ENCODE measurements at places on chromosomes 12 and 14.

- DNase-seq: no peak
Measured at GRCh38 chr12:108849660-108850059, 7.7 kb downstream of the SSH1 start.

- no peak for DNase-seq
Measured at GRCh38 chr14:20775043-20775442, 6.0 kb upstream of the RNASE6 start.

DNA sequence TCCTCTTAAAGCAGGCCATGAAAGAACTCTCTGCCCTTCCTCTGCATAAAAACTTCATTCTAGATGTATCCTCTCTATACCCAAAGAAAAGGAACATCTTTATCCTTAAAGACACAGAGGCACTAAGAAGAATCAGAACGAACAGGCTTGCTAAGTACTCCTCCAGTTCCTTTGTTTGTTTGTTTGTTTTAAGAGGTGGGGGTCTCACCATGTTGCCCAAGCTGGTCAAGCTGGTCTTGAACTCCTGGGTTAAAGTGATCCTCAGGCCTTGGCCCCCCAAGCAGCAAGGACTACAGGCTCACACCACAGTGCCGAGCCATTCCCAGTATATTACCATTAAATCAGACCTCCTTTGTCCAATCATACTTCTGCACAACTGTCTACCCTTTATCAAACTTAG lies 14.0 kb downstream of the GDF3 start:
- no peak for DNase-seq

DNA sequence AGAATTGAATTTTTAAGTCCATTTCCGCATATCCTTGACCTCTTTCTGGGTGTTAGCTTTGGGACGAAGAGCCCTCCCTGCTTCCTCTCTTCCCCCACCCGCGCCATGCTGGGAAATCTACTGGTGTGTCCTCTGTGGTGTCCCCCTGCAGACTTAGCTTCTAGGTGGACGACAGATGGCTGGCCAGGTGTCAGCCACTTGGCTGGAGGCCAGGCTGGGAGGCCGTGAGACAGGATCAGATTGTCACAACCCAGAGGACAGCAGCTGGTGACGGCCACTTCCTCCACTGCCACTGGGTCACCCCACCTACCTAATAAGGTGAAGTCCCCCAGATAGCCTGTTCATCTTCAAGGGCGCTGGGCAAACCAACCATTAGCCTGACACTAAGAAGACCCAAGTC lies 13.3 kb upstream of the DTX1 start:
- no peak for DNase-seq

GRCh38 chr12:12804011-12804410 lies 9.1 kb upstream of the DDX47 start:
- no peak for DNase-seq

DNA sequence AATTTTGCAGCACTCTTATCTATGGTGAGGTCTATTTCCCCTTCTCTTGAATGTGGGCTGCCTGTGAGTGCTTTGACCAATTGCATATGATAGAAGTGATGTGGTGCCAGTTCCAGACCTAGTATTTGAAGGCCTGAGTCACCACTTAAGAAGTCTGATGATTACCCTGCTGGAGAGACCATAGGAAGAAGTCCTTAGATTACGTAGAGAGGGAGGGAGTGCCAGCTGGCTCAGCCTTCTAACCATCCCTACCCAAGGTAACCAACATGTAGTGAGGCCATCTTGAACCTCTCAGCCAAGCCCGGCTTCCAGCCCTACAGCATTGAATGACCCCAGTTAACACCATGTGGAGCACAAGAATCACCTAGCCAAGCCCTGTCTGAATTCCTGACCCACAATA lies 166.9 kb downstream of the NELL2 start:
- DNase-seq: no peak

DNA sequence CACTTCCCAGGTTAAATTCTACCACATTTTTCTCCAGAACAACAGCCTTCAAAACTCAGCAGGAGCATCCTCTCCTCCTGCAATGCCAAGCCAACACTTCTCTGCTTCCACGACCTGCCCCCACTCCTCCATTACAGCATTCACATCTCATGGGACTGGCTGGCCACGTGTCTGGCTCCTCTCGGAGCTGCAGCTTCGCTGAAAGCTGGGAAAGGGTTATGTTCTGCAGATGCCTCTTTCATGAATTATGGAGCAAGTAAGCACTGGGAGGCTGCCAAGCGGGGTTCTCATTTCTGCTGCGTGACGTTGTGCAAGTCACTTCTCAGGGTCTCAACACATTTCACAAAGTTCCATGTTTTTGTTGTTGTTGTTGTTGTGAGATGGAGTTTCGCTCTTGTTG lies 142.2 kb upstream of the RFLNA start:
- DNase-seq: no peak

DNA sequence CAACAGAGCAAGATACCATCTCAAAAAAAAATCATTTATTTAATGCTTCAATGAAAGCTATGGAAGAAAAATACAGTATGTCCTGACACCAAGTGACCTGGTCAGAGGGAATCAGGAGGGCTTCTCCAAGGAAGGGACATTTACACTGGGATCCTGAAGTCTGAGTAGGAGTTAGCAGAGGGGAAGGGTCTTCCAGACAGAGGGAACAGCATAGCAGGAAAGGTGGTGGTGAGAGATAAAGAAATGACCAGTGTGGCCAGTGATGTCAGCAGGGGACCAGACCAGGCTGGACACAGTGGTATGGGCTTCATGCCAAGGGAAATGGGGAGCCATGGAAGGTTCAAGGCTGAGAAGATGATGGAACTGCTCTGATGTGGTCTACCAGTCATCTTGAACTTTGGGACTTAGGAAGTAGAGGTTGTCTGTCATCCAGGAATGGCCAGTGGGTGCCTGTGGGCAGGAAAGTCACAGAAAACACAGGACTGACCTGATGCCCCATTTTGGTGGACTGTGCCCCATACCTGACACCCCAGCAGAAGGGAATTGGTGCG lies 7.8 kb upstream of the TCHP start:
- DNase-seq: no peak

GRCh38 chr12:22014783-22015144 lies 31.3 kb upstream of the CMAS start:
- DNase-seq: no peak

DNA sequence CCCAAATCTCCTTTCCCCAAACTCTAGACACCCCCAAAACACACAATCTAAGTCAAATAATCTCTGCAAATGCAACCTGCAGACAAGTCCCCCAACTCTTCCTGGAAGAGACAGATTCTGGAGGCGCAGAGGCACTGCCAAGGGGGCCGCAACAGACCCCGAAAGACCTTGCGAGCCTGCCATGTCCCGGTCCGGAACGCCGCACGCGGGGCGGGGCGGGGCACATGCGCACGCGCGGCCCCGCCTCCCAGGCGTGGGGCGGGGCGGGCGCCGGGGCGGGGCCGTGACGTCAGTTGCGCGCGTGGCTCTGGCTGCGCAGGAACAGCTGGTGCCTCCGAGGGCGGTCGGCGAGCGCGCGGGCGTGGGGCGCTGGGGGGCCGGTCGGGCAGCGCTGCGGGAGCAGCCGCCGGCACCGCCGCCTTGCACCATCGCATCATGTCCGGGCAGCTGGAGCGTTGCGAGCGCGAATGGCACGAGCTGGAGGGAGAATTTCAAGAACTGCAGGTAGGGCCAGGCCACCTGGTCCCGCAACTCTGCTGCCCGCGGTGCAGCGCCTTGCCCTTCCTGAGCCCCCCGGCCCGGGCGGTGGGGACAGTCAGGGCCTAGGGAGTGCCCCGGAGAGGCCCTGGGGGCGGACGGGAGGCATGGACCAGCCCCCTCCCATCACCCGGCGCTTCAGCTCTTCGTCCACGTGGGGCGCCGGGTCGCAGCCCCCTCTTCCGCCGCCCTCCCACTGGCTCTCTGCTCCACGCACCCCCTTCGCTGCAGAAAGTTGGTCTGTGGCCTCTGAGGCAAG lies at the start of gene TMEM120B:
TSS of gene TMEM120B (plus strand) at position 292 of the 796 bp plus-strand sequence. CDS start at position 436, 144 bp downstream.
- no peak for DNase-seq

DNA sequence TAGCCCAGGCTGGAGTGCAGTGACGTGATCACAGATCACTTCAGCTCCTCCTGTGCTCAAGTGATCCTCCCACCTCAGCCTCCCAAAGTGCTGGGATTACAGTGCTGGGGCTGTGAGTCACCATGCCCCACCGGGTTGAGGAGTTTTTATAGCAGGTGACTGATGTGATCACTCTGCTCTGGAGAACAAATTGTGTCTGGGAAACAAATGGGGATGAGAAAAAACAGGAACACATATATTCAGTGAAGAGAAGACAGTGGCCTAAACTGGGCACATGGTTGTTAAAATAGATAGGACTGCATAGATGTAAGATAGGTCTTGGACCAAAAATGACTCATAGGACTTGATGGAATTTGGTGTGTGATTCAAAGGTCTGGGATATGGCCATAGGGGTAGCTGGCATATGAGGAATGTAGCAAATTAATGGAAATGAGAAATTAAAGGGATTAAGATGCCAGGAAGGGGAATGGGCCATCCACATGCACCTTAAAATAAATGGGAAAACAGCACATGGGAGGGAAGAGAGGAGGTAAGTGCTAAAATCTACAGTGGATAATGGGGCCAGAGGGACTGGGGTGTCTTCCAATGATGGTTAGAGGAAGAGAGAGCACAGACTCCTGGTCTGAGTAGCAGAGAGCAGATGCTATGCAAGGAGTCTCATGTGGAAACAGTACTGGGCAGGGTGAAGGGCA lies 11.2 kb downstream of the BCAT1 start:
- no peak for DNase-seq

DNA sequence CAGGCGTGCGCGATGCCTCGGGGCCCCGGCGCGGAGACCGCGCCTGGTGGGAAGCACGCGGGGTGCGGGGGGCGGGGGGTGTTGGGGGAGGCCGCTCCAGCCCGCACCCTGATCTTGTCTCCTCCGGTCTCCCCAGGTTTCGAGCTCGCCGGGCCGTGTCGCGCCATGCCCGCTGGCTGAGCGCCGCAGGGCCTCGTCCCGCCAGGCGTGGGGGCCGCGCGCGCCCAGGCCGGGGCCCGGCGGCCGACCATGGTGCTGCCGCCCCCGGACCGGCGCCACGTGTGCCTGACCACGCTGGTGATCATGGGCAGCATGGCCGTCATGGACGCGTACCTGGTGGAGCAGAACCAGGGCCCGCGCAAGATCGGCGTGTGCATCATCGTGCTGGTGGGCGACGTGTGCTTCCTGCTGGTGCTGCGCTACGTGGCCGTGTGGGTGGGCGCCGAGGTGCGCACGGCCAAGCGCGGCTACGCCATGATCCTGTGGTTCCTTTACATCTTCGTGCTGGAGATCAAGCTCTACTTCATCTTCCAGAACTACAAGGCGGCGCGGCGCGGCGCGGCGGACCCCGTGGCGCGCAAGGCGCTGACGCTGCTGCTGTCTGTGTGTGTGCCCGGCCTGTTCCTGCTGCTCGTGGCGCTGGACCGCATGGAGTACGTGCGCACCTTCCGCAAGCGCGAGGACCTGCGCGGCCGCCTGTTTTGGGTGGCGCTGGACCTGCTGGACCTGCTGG lies 2.4 kb downstream of the TMEM121 start:
- no peak for DNase-seq

DNA sequence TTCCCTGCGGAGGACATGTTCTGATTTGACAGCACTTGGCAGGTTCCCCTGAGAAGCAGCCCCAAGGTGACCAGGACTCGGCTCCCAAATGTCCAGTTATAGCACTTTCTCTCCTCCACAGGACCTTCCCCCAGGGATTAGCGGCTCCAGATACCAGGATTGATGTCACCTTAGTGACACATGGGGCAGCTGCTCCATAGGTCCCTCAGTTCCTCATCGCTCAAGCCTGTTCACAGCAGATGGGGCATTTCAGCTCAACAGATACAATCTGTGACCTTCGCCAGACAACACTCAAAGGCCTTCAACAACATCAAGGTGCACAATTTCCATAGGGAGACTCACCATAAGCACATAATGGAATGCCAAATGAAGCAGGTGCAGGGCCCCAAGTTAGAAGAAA lies 67.9 kb upstream of the ZFP36L1 start:
- no peak for DNase-seq

GRCh38 chr14:68232300-68233055 lies 412.9 kb downstream of the RAD51B start:
- no peak for DNase-seq

DNA sequence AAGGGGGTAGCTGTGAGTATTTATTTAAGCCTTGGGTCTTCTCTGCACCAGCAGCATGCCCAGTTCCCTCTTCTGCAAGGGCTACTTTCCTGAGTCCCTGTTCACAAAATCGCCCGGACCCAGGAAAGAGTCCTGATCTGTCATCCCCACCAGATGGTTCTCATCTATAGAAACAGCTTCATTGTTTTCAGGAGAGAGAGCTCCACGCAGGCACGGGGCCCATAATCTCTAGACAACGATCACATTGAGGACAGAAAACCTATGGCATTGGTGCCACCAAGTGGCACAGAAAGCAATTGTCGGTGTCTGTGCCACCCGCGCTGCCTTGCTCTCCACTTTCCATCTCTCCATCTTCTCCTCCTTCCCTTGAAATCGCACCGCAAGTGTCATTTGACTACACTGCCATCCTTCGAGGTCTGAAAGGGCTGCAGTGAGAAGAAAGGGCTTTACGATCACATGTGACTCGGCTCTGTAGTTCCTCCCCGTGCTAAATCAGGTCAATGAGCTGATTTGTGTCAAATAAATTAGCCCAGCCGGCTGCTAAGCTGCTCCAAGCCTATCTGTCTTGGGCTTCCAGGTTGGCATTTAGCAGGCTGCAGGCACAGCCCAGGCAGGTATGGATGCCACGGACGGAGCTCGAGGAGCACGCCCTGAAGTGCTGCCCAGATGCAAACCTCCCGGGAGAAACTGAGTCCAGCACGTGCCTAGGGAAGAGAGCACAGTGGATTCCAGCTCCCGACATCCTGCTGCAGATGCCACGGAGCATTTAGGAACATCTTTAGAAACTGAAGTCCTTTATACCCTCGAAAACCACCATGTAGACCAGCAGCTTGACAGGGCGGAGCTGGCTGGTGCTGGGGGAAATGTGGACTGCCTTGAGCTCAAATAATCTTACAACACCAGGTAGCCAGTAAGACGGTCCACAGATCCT lies 28.8 kb downstream of the SPRING1 start:
- no peak for DNase-seq
